SK-N-SH (cell line): ENCODE measurements at places on chromosomes 12 and 14.

GRCh38 chr12:84740602-84741001, 172.0 kb downstream of the SLC6A15 start:
- DNase-seq = no peak

- DNase-seq = no peak
Observed at GRCh38 chr12:22808860-22809259, 183.9 kb downstream of the ETNK1 start.

- DNase-seq = no peak
Observed at GRCh38 chr12:114404083-114404925, 1.6 kb downstream of the TBX5 start.

GRCh38 chr12:45377815-45378214, 161.9 kb downstream of the ANO6 start:
- no peak for DNase-seq

DNA sequence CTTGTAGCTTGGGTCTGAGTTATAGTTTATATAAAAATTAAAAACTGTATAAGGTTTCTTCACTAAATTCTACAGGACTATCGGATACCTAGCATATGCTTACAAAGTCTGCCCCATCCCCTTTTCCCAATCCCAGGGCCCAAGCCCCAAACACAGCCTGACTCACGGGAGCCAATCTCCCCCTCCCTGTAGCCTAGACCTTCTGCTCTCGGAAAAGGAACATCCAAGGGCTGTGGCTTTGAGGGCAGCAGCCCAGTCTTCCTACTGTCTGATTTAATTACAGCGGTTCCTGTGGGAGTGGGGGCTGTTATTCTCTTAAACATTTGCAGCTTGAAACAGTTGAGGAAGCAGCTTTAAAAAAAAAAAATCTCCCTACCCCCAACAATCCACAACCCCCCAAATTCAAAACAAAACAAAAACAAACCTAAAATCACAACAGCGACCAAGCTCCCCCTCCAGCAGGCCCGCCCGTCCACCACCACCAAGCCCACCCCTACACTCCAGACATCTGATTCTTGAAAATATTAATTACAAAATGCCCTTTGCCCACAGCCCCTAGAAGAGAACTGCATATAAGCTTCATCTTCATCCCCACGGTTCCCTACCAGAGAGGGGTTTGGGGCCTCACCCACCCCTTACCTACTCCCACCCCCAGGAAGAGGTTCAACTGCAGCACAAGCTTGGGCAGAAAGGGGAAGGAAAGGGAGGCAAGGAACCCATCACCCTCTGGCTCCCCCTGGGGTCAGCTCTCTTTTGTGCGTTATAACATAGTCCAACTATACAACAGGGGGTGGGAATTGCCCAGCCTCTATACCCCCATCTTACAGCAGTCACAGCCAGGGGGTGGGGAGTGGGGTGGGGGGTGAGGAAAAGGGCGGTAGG, 1.1 kb upstream of the PRKAG1 start:
- peak; percentile 74 for DNase-seq

- DNase-seq = no peak
Observed at GRCh38 chr12:5884866-5885265, 60.2 kb downstream of the ANO2 start.

- DNase-seq = no peak
Observed at GRCh38 chr12:117844114-117844830, 124.5 kb downstream of the KSR2 start.

DNA sequence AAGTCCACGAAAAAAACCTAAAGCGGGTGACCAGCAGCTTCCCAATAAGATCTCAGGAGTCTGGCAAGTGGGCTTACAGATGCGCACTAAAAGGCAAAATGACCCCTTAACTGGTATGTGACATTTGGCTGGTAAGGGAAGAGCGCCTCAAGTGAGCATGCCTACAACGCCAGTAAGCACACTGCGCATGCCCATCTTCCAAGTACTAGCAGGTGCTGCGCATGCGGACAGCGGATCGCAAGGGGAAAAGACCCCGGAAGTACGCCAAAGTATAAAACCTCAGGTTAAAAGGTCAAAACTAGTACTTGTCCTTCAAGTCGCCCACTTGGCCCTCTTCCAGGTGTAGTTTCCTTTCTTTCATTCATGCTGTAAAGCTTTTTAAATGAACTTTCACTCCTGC, 518.5 kb upstream of the MDGA2 start:
- DNase-seq = no peak

- no peak for DNase-seq
Observed at GRCh38 chr12:123512838-123513665, 20.5 kb downstream of the RILPL1 start.

DNA sequence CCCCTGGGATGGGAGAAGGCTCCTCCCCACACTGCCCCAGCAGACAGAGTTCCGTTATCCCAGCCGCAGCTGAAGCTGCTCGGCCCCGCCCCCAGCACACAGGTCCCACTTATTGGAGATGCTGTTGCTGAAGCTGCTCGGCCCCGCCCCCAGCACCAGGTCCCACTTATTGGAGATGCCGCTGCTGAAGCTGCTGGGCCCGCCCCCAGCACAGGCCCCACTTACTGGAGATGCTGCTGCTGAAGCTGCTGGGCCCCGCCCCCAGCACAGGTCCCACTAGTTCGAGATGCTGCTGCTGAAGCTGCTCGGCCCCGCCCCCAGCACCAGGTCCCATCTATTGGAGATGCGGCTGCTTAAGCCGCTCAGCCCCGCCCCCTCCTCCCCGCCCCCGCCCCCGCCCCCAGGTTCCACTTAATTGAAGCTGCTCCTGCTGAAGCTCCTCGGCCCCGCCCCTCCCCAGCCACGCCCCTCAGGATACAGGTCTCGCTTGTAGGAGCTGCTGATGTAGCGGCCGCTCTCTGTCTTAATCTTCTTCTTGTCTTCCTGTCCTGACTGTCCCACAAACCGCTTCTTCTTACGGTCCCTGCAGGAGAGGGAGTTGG, 12.0 kb downstream of the CFAP73 start:
- peak; percentile 95 for DNase-seq

DNA sequence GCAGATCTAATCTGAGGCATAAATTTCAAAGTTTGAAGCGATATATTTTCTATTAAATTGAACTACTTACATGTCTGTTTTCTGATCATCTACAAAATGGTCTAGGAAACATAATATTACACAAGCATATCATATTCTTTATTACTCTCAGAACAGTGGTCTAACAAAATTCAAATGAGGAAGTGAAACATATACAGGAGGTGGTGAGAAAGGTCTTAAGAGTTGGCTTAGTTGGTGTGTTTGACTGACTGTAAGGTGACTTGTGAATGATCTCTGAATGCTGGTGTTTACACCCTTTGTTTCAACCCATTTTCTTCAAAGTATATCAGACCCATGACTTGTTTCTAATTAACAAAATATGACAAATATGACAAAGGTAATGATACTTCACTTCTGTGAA, 1156.8 kb downstream of the SLC16A7 start:
- no peak for DNase-seq

DNA sequence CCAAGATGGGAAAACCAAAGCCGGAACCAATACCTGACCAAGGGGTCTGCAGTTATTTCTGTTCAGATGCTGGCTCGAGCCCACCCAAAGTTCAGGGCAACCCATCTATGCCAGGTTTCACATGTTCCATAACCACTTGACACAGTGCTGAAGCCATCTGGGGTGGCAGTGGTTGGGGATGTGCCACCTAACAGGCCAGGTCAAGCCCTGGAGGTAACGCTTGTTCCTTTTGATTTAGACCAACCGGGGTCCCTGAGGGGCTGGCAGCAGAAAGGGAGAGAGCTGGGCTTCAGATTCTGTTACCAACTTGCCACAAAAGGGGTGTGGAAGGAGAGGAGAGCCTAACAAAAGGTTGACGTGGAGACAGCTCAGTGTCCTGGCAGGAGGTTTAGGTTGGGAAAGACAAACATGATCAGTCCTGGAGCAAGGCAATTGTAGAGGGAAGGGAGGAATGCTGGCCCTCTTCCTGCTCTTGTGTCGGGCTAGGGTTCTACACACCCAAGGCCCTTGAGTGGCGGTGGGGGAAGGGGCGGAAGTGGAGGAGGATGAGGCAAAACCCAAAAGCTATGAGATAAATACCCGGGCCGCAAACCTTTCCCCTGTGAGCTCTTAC, 31.9 kb downstream of the CACNA2D4 start:
- DNase-seq = no peak
